ENCODE measurements at places on chromosomes 6 and 20.

DNA sequence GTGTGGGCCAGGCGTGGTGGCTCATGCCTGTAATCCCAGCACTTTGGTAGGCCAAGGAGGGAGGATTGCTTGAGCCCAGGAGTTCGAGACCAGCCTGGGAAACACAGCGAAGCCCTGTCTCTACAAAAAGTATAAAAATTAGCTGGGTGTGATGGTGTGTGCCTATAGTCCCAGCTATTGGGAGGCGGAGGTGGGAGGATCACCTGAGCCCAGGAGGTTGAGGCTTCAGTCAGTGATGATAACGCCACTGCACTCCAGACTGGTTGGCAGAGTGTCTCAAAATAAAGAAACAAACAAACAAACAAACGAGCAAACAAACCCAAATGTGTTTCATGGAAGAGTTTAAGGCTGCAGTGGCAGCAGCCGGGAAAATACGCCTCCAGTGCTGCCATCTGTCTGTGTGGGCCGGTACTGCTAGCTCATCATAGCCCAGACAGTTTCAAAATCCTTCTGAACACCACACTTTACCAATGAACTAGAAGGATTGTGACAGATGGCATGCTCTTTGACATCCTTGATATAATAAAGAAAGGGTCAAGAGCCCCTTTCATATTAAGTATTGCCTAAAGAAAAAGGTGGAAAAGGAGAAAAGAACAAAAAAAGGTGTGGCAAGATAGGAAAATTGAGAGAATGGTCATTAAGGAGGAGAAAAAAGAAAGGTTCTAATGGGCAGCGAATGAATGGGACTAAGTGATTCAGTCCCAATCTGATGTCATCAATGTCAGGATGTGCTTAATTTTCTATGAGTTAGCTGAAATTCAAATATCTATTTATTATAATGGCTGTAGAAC lies 298.6 kb downstream of the SYNE1 start:
- peak; percentile 5 for DNase-seq

GRCh38 chr6:76942203-76942966 lies 520.9 kb downstream of the HTR1B start:
- DNase-seq, result no peak

GRCh38 chr6:90076511-90077415 lies 182.5 kb downstream of the GJA10 start:
- no peak for DNase-seq

DNA sequence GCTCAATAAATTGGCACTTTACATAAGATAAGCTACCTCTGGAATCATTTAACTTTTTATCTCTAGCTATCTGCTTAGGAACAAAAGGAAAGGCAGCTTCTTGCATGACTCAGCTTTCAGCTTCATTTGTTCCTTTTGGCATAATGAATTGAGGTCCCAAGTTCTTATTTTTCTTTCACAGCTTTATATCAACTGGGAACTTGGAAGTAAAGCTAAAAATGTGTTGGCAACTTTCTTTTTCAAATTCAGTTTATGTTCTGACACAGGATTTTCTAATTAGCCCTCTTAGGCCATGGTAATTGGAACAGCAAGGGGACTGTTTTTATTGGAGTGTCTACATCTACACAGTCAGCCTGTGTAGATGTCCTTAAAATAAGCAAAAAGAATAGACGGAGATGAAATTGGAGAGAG lies 55.2 kb upstream of the MRAP2 start:
- no peak for DNase-seq

- DNase-seq, result peak; percentile 52
These were observed 241.5 kb upstream of the PLN start for GRCh38 chr6:118306392-118307238.

GRCh38 chr20:24580006-24580405 lies 110.6 kb downstream of the SYNDIG1 start:
- DNase-seq, result no peak

DNA sequence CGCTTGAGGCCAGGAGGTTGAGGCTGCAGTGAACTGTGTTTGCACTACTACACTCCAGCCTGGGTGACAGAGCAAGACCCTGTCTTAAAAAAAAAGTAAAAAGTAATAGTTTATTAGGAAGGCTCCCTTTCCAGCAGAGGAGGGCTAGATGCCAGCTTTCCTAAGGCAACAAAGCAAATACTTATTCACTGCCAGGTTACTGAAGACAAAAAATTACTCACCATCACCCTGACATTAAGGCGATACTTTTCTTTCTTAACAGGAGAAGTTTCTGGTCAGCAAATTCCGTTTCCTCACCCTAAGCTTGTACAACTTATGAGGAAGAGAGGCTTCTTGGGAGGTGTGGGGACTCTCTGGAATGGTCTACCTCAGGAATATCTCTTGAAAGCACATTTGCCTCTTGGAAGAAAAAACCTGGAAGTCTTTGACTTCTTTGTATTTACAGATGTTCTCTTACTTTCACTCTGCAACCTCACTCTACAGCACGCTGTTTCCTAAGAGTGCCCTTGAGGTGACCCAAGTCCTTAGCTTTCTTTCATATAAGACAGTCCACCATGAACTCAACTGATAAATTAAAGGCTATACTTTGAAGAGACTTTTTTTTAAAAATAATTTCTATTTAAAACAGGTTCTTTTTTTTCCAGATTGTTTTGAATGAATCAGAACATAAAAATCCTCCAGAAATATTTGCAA lies 52.9 kb upstream of the TRAF3IP2 start:
- no peak for DNase-seq

DNA sequence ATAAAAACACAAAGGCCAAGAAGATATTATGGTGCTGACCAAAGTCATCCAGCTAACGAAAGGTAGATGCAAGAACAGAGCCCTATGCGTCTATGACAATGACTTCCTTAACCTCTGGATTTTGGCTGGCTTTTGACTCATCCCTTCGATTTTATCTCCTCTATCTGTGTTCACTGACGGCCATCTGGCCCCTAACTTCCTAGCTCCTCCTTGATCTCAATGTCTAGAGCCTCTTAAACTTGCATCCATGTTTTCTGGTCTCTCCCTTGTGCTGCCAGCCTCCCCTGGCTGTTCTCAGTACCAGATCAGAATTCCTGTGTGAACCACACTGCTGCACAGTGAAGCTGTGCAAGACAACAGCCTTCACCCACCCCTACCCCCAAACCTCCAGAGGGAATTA lies 452.9 kb downstream of the UTRN start:
- DNase-seq, result no peak

GRCh38 chr6:99412065-99412464 lies 13.0 kb downstream of the PNISR start:
- DNase-seq, result no peak

DNA sequence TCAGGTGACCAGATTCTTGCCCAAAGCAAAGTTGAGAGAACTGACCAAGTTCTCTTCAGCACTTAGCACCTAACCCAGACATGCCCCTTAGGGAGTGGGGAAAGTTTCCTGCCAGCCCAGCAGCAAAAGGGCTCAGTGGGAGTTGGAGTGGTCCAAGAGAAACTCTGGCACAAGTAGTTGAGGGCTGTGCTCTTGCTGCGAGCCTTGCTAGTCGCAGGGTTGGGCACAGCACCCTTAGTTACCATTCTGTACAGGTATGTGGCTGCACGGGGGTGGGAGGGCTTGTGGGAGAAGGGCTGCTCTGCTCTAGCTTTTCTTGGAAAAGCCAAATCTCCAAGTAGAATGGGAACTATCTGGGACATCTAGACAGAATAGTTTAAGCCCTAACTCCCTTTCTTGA lies 6.4 kb downstream of the POLR1C start:
- DNase-seq, result no peak

DNA sequence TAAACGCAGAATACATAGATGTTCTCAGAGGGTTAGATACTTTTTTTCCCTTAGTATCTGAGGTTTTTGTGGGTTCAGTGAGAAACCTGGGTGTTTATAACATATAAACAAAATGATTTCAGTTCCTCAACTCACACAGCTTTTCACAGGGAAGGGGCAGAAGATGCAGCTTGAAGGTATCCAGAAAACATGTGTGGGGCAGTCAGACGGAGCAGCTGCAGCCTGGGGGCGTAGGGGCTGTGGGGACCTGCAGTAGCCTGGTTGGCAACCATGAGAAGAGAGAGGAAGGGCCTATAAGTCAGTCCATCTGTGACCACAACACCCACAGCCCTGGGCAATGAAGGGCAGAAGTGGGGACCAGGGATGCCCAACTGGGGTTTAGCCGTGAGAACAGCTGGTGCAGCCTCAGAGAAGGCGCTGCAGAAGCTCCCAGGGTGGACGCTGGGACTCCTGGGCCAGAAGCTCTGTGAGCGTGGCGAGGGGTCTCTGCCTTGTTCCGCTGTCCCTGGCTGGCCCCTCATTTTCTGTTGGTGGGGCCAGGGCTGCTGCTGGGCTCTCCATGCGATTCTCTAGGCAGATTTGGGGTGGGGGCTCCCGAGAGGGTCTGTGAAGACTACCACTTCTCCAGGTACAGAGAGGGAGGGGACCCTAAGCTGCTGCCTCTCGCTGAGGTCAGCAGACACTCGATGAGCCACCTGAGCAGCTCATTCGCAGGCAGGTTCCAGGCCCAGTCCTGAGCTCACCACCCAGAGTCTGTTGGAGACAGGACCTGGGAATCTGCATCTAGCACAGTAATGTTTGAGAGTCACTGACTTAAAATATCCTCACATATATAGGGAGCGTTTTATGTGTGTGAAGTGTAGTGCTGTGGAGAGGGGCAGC lies 181.2 kb downstream of the ZDHHC14 start:
- DNase-seq, result no peak

GRCh38 chr6:117521791-117522502 lies 39.5 kb downstream of the DCBLD1 start:
- no peak for DNase-seq

DNA sequence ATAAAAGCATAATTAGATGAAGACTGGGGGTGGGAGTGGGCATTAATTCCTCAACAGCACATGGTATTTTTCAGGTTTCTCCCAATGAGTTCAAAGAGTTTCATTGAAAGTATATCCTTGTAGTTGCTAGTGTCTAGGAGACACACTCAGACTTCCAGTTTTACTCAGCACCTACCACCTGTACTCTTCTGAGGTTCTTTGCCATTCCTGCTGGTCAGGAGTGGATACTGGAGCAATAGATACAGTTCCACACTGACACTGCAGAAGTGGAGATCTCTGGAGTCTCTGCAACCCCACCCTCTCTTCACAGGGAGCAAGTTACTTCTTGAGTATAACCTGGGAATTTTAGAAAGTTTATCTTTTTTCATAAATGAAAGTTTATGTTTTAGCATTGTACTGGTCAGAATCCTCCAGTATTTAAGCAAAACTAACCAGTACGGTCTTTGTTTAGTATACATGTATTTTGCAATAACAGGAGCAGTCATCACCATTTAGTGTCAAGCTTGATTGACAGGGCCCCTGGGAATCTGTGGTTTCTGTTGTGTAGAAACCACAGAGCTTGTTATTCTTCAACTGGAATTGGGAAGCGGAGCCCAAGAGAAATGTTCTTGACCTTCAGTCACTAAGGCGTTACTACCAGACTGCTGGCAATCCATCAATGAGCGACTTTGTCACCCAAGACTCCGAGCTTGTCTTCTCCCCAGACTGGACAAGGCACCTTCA lies 148.1 kb downstream of the ZDHHC14 start:
- no peak for DNase-seq

DNA sequence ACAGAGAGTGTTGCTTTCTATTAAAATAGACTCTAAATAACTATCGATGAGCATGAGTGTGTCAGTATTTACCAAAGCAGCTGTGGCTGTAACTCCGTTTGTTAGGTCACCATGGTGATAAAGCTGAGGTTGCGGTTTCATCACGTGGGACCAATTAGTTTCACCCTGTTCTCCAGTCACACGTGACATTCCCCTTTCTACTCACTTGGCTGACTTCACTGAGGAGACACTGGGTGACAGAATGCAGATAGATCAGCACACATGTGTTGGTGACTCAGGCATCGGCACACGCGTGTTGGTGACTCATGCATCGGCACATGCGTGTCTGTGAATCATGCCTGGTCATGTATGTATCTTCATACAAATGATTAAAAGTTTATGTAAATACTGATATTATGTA lies 285.4 kb downstream of the THBS2 start:
- peak; percentile 42 for DNase-seq

DNA sequence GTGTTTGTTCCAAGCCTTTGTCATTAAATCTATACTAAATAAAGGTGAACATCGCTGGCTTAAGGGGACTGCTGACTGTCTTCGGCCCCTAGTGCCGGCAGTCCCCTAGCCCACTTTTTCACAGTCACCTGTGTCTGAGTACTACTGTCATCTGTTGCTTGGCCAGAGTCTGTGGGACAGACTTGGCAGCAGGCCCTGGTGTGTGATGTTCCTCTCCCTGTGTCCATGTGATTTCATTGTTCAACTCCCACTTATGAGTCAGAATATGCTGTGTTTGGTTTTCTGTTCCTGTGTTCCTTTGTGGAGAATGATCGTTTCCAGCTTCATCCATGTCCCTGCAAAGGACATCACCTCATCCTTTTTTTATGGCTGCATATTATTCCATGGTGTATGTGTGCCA lies 133.4 kb downstream of the HAO1 start:
- DNase-seq, result no peak

DNA sequence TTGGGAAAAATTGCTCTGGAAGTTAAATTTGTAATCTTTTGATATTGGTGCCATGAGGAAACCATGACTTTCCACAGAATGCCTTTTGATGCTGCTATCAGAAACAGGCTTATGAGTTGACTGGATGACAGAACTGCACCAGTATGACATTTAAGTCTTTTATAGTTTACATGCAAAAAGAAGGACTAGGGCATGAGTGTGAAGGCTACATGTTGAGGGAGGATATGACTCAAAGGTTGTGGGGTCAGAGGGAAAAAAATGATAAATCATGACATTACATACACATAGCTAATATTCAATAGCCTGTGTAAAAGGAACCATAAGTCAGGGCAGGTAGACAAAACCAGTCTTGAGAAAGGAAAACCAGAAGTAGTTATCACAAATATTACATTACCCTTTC lies 182.2 kb downstream of the COL12A1 start:
- DNase-seq, result no peak

GRCh38 chr6:15823838-15824414 lies 161.1 kb upstream of the DTNBP1 start:
- no peak for DNase-seq

DNA sequence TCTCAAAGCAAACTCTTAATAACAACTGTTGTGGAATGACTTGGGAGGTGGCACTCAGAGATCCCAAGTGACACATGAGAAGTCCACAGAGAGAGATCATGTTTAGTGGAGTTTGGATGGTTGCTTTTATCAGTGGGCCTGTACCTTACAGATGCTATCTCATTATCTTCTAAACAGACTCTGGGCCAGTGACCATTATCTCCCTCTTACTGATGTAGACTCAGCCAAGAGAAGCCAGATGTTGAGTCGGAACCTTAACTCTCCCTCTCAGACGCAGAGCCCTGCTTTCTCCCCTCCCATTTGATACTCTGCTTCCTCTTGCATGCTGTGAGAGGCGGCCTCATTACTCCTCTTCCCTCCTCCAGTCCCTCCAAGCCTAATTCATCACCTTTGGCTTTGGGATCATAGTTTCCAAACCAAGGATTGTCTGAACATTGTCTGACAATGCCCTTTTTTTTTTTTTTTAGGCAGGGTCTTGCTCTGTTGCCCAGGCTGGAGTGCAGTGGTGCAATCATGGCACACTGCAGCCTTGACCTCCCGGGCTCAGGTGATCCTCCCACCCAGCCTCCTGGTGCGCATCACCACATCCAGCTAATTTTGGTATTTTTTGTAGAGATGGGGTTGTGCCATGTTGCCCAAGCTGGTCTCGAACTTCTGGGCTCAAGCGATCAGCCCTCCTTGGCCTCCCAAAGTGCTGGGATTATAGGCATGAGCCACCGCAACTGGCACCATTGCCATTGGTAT lies 4.5 kb upstream of the DDR1 start:
- DNase-seq, result no peak

GRCh38 chr20:49368596-49368995 lies 90.7 kb upstream of the ZNFX1 start:
- DNase-seq, result no peak

Data from NCI-H2081 (cell line).